ENCODE measurements at places on chromosomes 13 and 19.

GRCh38 chr19:34989298-34989697 is 10.8 kb upstream of the GRAMD1A start:
- DNase-seq: no peak

DNA sequence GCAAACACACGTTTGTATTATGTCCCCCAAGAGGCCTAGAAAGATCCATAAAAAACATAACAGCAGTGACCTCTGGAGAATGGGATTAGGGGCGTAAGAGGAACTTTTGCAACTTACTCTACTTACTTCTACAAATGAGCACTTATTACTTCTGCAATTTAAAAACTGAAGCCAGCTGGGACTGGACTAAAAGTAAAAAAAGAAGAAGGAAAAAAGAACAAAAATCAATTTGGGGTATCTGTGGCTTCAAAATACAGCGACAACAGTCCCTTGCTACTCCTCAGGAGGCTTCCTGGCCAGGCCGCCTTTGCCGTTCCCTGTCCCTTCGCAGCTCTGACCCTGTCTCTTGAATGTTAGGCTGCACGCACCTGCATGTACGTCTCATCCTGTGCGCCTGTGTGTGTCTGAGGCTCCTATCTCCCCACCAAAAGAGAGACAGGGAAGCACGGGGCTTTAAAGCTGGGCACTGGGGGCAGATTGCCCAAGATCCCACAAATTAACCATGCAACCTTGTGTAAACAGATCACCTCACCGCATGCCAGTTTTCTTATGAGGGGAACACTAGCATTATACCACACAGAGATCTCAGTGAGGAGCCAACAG is 12.1 kb upstream of the FKRP start:
- no peak for DNase-seq

DNA sequence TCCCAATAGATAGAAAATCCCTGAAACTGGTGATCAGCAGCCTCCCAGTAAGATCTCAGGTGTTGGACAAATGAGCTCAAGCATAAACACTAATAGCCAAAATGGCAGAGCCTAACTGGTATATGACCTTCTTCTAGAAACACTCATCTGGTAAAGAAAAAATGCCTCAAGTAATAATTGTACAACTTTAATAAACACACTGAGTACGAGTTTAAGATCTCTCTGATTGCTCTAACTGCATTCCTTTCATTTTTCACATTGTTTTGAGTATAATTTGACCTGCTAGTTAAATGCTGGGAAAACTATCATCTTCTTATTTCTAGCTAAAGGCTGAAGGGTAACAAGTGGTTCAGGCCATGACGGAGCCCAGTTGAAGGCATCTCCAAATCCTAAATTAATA is 2009.5 kb upstream of the PCDH20 start:
- no peak for DNase-seq

DNA sequence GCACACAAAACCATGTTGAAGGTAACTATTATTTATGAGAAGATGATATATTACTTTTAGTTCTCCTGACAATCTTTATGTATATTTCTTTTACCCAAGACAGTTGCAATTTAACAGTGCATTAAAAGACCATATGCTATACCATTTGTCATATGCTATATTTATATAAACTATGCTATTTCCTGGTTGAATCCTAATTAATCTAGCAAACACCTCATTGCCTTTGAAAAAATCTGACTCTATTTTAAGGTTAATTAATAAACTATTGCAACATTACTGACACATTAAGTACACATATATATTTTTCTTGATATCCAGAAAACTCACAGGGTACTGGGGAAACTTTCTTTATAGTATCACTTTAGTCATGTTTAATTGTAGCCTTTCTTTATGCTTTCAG is 649.4 kb upstream of the PCDH20 start:
- DNase-seq: no peak

DNA sequence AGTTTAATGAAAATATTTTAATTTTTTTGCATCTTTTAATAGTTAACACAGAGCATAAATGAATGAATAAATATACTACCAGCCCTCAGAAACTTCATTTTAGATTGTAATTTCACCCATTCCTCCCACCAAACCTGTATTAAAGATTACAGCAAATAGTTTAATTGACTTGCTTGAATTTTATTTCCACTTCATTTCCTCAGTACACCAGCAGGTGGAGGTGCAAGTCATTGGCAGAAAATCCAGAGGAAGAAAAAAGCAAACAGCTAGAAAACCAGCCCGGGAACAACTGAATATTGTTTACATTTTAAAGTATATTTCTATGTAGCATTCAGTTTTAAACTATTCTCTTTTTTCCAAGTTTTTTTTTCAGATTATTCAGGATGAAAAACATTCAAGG is 177.8 kb downstream of the OLFM4 start:
- DNase-seq: no peak

DNA sequence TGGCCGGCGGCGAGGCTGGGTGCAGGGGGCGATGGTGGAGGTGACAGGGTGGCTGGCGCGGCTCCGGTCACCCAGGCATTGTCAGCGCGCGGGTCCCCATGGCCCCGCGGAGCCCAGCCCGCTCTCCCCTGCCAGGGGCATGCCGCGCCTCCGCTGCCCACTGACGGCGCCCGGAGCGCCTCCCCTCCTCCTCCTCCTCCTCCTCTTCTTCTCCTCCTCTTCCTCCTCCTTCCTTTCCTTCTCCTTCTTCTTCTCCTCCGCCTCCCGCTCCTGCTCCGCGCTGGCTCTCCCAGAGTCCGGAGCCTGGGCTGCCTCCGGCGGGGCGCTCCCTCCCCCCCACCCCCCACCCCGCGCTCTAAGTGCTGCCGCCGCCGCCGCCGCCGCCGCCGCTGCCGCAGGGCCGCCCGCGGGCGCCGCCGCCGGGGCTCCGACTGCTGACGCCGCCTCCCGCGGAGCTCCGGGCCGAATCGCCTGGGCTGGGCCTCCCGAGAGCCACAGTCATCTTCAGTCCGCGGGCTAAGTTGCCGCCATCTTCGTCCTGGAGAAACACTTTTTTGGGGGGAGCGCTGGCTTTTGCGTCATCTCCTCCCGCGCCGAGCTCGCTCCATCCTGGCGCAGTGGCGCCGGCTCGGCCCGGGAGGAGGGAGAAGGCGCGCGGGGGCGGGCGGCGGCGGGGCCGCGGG is 348.3 kb downstream of the LIG4 start:
- DNase-seq: no peak
